ENCODE measurements at places on chromosomes 1 and 21. TPM values are rescaled to one million over a fixed set of nuclear protein-coding genes. Genes with fewer than 3 reads are reported as not detected.

DNA sequence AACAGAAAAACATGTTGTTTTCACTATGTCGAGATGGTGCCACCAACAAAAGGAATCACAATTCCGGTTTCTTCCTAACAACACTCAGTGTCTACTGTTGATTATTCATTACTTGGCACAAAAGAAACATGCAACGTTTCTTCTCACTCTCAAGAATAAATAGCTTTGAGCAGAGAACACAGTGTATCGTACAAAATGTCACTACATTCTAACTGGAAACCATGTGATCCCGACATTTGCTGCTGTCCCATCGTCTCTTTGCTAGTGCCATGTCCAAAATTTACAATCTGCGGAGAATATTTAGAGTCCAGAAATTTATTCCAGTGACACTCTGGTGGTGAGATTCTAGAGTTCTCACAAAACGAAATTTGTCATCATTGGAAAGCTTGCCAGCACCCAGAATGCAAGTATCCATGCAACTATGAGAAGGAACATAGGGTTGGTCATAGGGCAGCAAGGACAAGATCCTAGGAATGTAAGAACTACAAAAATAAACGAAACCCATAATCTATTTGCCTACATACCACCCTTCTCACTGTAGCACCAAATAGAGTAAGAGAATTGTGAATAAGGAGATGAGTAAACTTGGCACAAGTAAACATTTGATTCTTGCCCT, 505.1 kb downstream of the LTN1 start:
- H3K27me3 ChIP-seq = no peaks in the 10 kb centered on the region
- no peak overlapping the region for H3K4me3 ChIP-seq
- no peak overlapping the region for H3K27ac ChIP-seq
- no peaks in the 10 kb centered on the region for H3K36me3 ChIP-seq

SLC5A9 gene
- not detected for total RNA-seq

KCNE1 gene
- total RNA-seq = not detected

DNA sequence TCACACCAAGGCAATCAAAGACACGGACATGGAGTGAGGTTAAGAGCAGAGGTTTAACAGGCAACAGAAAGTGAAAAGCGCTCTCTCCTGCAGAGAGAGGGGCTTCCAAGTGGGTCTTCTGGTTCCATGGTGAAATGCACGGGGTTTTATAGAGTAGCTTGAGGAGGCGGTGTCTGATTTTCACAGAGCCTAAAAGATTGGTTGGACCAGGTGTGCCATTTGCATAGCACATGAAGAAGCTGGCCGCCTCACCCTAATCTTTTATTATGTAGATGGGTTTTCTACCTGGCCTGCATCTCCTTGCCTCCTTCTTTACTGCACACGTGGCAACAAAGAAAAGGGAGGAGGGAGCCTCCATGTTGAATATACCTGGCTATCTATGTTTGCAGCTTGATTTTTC, 197.3 kb downstream of the RYR2 start:
- no peak overlapping the region for H3K27ac ChIP-seq
- H3K27me3 ChIP-seq = peaks cover 5% of the 10 kb centered on the region
- H3K4me3 ChIP-seq = no peak overlapping the region
- no peaks in the 10 kb centered on the region for H3K36me3 ChIP-seq

DNA sequence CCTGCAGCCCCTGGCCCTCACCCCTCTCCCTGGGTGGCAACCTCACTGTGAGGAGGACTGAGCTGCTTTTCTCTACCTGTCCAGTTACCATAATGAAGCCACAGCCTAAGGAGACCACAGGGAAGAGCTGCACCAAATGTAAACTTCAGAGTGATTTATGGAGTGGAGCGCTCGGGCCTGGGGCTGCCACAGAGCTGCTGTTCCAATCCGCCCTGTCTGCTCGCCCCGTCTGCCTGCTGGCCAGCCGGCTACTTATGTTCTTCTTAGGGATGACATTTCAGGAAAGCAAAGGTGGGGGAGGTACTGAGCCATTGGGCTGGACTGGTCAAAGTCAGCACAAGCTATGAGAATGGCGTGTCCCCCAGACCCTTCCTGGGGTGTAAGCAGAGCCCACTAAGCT, 17.9 kb downstream of the SYT6 start:
- peaks cover 3% of the 10 kb centered on the region for H3K27me3 ChIP-seq
- no peak overlapping the region for H3K27ac ChIP-seq
- no peaks in the 10 kb centered on the region for H3K36me3 ChIP-seq
- no peak overlapping the region for H3K4me3 ChIP-seq
- no peak for DNase-seq
- H3K4me1 ChIP-seq = no peaks in the 10 kb centered on the region

Data from CD4-positive, alpha-beta T cell (primary cell).